A549 treated with DMSO at 1 μM for 4 hours (cell line): ENCODE measurements at places on chromosomes 1 and 21. TPM values are rescaled to one million over a fixed set of nuclear protein-coding genes. Genes with fewer than 3 reads are reported as not detected.

PADI4 gene
- total RNA-seq, result 0.09 TPM in 1 of 5 replicates, not detected in the others

HSD3B1 gene
- not detected in 5 replicates for total RNA-seq

ITLN1 gene
- total RNA-seq, result not detected in 5 replicates

RGS8 gene
- not detected in 5 replicates for total RNA-seq

RIPK4 gene
- 11.4 to 15.0 TPM (median 12.3 TPM) in 5 replicates for total RNA-seq

KPRP gene
- not detected in 5 replicates for total RNA-seq

KRTAP21-2 gene
- total RNA-seq, result not detected in 5 replicates

AADACL3 gene
- total RNA-seq, result not detected in 5 replicates

MPL gene
- total RNA-seq, result 0.26 TPM in 1 of 5 replicates, not detected in the others

TSSK3 gene
- total RNA-seq, result 0.09 to 0.37 TPM in 2 of 5 replicates, not detected in the others

CD101 gene
- 0.19 to 0.56 TPM (median 0.38 TPM) in 5 replicates for total RNA-seq

DYRK1A gene
- 12.2 to 15.3 TPM (median 13.8 TPM) in 5 replicates for total RNA-seq

NBPF6 gene
- total RNA-seq, result not detected in 5 replicates

CFAP126 gene
- 0.17 TPM in 1 of 5 replicates, not detected in the others for total RNA-seq

LRRC42 gene
- 24.1 to 28.4 TPM (median 27.4 TPM) in 5 replicates for total RNA-seq

SUSD4 gene
- total RNA-seq, result 0.34 to 1.2 TPM (median 0.73 TPM) in 5 replicates

LCE7A gene
- not detected in 5 replicates for total RNA-seq

KCNQ4 gene
- 0.17 to 0.25 TPM (median 0.17 TPM) in 5 replicates for total RNA-seq

S100A9 gene
- total RNA-seq, result 0.52 to 1.0 TPM (median 0.95 TPM) in 5 replicates

CCDC24 gene
- 5.8 to 6.8 TPM (median 6.7 TPM) in 5 replicates for total RNA-seq

GJA5 gene
- not detected in 5 replicates for total RNA-seq

SMPDL3B gene
- 1.1 to 1.6 TPM (median 1.3 TPM) in 5 replicates for total RNA-seq

IGSF21 gene
- not detected in 5 replicates for total RNA-seq

ATP1A4 gene
- not detected in 5 replicates for total RNA-seq

CRB1 gene
- total RNA-seq, result not detected in 5 replicates

CHI3L1 gene
- not detected in 5 replicates for total RNA-seq

MARK1 gene
- 0.06 to 0.22 TPM (median 0.08 TPM) in 5 replicates for total RNA-seq

SPATA45 gene
- 0.39 TPM in 1 of 5 replicates, not detected in the others for total RNA-seq

HMGN1 gene
- total RNA-seq, result 166 to 188 TPM (median 176 TPM) in 5 replicates

PPIH gene
- 59.9 to 64.2 TPM (median 62.6 TPM) in 5 replicates for total RNA-seq

ASCL5 gene
- 0.09 to 0.22 TPM (median 0.14 TPM) in 4 of 5 replicates, not detected in the other for total RNA-seq

SPAG17 gene
- not detected in 5 replicates for total RNA-seq

OR14K1 gene
- total RNA-seq, result not detected in 5 replicates

MNDA gene
- not detected in 5 replicates for total RNA-seq

KIF14 gene
- total RNA-seq, result 8.9 to 15.1 TPM (median 13.5 TPM) in 5 replicates

KLHDC7A gene
- total RNA-seq, result 1.2 to 2.1 TPM (median 1.5 TPM) in 5 replicates

CYP4A11 gene
- not detected in 5 replicates for total RNA-seq

CD5L gene
- total RNA-seq, result not detected in 5 replicates

WNT3A gene
- 0.02 to 0.05 TPM in 2 of 5 replicates, not detected in the others for total RNA-seq

DIPK1A gene
- total RNA-seq, result 7.8 to 11.6 TPM (median 9.5 TPM) in 5 replicates

SYT2 gene
- 0.01 to 0.05 TPM (median 0.03 TPM) in 5 replicates for total RNA-seq

DYNLT5 gene
- not detected in 5 replicates for total RNA-seq

UMODL1 gene
- total RNA-seq, result not detected in 5 replicates

PDC gene
- total RNA-seq, result not detected in 5 replicates

RBP7 gene
- 4.9 to 6.4 TPM (median 5.6 TPM) in 5 replicates for total RNA-seq

AIRE gene
- total RNA-seq, result not detected in 5 replicates

CADM3 gene
- total RNA-seq, result 0.08 to 0.15 TPM (median 0.14 TPM) in 5 replicates

OR2T3 gene
- not detected in 5 replicates for total RNA-seq

ABCG1 gene
- total RNA-seq, result 2.1 to 3.7 TPM (median 2.4 TPM) in 5 replicates

OR2AK2 gene
- total RNA-seq, result not detected in 5 replicates

ST6GALNAC5 gene
- not detected in 5 replicates for total RNA-seq

MIXL1 gene
- total RNA-seq, result 0.07 to 0.10 TPM in 2 of 5 replicates, not detected in the others

TEDDM1 gene
- not detected in 5 replicates for total RNA-seq

NTNG1 gene
- total RNA-seq, result not detected in 5 replicates
